Retinal pigment epithelial cell (primary cell): ENCODE measurements at places on chromosomes 3 and 15.

- no peak for DNase-seq
Observed at GRCh38 chr3:190053919-190054672, 66.6 kb downstream of the P3H2 start.

DNA sequence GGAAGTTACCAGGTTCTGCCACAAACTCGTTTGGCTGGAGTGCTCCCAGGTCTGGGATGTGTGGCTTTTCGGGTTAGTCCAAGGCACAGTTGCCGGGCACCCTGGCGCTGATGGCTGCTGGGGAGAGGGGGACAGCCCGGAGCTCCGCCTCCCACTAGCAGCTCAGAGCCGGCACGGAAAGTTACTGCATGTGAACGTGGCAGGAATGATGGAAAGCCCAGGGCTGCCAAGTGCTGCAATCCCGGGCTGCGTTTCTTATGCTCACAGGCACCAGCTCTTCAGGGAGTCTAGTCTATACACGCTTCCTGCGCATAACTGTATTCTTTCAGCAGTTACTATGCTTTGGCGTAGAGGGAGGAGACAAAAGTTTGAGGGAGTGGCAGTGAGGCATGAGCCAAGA lies 141.8 kb upstream of the ICE2 start:
- DNase-seq = no peak

DNA sequence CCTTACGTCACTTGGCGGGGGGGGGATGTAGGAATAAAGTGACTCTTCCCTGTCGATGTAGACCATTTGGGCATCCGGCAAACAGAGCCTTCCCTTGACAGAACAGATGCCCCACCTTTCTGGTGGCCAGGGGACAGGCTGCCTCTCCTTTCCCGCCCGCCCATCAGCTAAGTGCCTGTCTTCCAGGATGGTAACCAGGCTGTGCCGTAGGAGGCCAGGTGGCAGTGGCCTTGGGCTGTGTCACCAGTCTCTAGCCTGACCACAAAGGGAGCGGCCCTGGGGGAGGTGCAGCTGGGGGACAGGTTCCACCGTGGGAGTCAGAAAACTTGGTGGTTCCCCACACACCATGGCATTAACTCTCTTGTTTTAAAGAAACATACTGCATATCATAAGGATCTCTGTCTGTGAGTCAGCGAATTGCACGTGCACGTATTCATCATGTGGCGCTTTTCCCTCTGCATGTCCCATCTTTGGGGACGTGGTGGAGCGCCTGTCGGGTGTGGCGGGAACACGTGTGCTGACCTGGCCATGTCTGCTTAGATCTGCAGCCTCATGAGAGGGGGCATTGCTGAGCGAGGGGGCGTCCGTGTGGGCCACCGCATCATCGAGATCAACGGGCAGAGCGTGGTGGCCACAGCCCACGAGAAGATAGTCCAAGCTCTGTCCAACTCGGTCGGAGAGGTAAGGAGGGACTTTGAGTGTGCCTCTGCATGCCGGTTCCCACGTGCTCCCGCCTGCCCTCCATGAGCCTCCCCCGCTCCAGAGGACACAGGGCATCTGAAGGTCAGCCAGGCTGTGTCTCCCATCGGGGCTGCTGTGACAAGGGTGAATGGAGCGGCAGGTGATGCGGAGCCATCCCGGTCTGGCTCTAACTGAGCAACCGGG lies 156.0 kb downstream of the NSMCE3 start:
- no peak for DNase-seq

GRCh38 chr3:129131465-129132088 lies 10.0 kb upstream of the RAB43 start:
- no peak for DNase-seq

DNA sequence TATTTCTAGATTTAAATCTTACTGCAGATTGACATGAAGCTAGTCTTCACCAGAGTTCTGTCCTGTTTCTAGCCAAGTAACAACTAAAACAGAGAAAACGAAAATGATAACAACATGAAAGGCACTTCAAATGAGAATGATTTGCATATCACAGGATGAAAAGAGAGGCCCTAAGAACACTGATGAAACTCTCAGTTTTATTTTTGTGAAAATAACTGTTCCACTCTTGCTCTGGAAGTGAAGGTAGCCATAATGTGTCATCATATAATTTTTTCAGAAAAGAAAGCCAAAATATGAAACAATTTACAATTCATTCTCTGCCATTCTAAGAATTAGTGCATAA lies 274.4 kb downstream of the ADAMTSL3 start:
- DNase-seq = no peak

- DNase-seq = no peak
Observed at GRCh38 chr3:175672119-175672689, 813.1 kb downstream of the NAALADL2 start.

DNA sequence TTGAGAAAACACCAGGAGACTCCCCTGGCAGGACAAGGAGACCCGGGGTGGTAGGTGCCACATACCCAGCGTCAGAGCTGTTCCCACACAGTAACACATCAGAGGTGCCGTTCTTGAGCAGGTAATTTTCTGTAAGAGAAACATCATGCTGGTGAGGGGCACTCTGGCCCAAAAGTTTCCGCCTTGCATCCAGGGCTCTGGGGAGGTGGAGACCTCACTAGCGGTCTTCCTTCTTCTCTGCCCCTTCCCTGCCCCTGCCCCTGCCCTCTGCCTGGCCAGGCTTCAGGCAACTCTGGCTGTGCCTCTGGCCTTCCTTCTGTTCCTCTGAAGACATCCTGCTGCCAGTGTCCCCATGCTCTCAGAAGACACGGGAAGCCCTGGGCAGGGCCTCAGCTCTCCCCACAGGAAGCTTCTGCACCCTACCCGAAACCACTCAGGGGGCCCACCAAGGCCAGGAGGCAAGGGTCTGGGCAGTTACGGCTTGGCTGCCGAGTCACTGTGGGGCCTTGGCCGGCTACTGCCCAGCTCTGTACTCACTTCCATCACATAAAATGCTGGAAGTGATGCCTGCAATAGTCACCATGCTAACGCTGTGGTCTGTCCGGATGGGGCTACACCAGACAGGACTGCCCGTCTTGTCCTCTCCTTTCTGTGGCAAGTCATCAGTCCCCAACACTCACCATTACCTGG lies 41.3 kb downstream of the SCN5A start:
- DNase-seq = no peak

DNA sequence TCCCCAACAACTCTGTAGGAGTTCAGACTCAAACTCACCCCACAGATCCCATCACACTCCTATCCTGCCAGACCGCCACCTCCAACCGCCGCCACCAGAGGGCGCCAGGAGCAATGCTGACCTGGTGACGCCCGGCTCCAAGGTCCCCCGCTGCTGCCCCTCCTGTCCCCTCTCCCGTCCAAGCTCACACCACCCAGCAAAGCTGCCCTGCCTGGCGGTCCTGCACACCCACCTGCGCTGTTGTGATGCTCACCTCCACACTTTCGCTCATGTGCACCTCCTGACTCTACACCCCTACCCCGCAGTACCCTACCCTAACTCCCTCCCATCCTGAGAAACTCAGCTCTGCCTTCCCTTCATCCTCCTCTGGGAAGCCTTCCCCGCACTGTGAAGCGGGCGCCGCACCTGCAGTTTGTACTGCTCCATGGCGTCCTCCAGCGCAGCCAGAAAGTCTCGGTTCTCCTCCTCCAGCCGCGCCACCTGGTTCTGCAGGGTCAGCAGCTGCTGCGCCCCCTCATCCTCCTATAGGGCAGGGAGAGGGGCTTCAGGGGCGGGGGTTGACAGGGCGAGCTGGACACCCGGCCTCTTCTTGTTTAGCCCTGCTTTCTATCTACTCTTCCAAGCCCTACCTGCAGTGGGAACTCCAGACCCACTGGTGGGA lies 7.9 kb downstream of the KIF7 start:
- DNase-seq = no peak

- DNase-seq = no peak
Observed at GRCh38 chr15:61186905-61187741, 42.0 kb downstream of the RORA start.

GRCh38 chr15:80699981-80700380 lies 4.9 kb downstream of the ABHD17C start:
- DNase-seq = no peak

- no peak for DNase-seq
Observed at GRCh38 chr15:89130201-89130600, 41.9 kb downstream of the ABHD2 start.

DNA sequence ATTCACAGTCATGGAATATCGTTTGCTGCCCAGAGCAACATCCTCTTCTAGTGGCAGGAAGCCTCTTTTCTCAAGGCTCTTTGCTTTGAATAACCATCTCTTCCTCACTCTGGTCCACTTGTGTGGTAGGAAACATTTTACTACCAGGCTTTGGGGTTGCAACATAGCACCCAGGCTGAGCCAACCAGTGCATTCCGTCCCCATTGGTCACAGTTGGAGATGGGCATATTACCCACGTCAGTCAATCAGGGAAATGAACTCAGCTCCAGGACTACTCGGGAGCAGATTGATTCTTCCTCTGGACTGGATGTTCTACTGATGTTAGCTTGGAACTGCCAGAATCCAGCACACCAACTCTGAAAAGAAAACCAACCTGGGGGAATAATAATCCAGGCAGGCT lies 4.2 kb upstream of the PEX5L start:
- no peak for DNase-seq

DNA sequence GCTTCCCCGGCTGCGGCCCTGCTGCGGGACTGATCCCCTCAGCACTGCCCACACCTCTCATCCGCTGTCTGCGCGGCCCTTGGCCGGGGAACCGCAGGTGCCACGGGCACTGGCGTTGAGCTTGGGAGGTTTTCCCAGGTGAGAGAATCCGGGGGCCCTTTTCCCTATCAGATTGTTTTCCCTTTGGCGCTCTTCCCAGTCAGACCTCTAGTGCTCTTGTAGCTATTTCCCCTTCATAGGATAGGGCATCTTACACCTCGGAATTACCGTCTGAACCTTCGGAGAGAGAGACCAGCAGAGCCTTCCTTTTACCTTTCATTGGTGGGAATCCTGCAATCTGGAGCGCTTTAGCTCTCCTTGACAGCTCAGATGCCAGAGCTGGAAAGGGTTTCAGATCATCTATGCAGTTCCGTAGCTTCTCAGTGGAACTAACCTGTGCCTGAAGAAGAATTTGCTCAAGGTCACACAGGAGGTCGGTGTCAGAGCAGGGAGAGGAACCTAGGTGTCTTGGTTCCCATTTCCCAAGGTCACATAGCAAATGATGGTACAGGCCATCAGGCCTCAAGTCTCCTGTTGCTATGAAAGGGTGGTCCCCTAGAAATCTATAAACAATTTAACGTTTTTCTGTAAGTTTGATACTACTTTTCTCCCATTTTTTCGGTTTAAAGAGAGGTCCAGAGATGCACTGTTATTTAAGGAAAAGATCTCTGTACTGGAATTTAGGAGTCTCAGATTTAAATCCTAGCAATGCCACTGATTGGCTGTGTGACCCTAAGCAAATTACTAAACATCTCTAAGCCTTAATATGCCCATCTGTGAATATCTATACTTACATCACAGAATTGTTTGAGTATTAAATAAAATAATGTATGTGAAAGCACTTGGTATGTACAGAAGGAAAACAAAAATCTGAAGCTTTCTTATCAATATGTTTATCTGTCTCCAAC lies 916 bp downstream of the IDH3A start:
- DNase-seq = no peak

DNA sequence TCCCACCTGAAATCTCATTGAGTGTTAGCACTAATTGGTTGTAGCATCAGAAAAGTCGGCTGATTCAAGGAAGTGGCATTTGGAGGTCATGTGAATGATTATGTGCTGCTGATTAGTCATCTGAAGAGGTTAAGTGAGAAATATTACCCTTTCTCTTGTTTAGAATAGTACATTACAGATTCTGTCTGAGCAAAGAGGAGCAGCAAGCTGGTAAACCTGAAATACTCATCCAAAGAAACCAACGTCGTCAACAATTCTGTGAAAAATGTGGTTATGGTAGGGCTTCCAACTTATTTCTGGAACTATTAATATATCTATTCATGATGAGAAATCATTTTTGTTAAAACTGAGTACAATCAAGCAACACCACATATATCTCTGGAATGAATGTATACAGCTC lies 1024.9 kb downstream of the TUSC7 start:
- DNase-seq = peak; percentile 53

DNA sequence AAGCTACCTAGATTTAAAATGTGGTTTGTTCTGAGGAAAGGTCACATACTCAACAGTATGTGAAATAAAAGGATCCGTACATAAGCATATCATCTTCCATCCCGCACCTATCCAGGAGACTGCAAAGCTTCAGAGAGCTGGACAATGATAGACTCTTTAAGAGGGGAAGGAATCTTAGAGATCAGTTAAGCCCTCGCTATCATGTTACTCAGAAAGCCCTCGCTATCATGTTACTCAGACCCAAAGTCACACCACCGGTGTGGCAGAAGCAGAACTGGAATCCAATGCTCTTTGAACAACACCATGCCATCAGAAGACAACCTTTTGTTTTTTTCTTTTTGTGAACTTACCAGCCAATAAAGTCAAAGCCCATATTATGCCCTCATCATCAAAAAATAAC lies 5.8 kb downstream of the ANO10 start:
- DNase-seq = no peak

GRCh38 chr3:9976721-9977709 lies 9.6 kb downstream of the EMC3 start:
- DNase-seq = peak; percentile 94

DNA sequence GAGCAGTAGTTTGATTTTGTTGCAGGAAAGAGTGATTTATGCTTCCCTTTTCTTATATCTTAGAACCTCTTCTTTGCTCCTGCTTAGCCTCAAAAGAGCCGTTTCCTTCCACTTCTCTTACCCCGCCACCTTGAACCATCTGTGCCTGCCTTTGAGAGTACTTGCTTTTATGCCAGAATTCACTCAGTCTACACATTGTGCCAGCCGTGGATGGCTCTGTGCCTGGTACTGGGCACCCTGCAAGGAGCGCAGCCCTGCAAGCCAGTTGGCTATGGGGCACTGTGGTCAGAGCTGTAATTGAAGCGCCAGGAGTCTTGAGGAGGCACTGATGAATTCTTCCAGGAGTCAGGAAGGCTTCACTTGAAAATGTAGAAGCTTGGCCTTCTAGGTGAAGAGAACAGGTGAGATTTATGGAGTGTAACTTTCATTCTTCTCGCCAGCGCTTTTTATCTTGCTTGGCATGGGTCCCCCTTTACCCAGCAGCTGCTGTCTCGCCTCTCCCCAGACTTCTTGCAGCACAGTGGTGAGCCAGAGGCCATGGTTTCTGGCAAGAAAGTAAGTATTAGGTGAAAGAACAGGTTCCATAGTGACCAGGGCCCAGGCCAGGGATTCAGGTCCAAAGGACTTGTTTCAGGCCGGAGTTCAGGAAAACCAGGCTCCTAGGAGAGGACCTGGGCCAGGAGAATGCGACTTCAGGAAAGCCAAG lies 4.9 kb downstream of the TMED3 start:
- no peak for DNase-seq

DNA sequence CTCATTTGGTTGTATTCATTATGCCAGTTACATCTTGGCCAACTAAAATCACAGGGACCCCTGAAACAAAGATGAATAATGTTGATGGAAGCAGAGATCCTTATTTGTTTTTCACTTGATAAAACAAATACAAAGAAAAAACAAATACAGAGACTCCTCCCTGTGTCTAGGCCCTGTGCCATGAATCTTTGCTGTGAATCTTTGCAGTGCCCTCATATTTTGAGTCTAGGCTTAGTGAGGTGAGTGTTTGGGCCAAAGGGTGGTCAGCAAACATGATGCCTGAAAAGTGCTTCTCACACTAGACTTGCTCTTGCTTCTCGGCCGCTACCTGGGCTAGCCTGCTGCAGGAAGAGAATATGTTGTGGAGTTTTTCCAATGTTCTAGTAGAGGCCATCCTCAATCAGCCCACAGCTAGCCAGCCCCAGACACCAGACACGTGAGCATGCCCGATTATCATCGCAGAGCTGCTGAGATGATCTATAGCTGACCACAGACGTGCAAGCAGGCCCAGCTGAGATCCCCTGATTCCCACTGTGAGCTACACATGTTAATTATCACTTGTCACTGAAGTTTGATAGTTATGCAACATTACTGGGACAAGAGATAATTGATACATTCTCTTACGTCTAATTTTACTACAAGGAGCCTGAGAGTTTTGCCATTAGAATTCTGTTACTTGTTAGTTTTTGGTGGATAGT lies 191.4 kb downstream of the THRB start:
- DNase-seq = no peak
